CD4-positive, alpha-beta T cell (primary cell): ENCODE measurements at places on chromosomes 1 and 21. TPM values are rescaled to one million over a fixed set of nuclear protein-coding genes. Genes with fewer than 3 reads are reported as not detected.

DNA sequence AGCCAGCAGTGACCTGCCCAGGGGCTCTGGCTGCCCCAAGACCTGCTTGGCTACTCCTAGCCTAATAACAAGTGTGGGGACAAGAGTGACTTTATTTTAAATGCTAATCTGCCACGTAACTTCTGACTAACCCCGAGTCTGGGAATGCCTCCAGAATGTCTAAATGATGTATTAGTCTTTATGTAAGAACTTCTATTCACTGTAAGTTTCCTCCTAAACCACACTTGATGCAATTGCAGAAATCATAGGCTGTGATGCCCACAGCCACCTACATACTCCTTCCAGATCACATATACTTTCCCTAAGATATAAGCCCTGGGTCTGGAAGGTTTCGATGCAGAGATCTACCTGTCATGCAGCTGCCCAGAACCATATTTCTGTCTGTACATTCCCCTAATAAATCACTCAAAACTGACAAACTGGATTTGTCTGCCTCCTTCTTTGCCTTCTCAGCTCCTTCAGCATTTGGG is 5.9 kb upstream of the VPS45 start:
- peaks cover 2% of the 10 kb centered on the region for H3K4me1 ChIP-seq
- DNase-seq = no peak
- no peak overlapping the region for H3K4me3 ChIP-seq
- no peaks in the 10 kb centered on the region for H3K27me3 ChIP-seq

DNA sequence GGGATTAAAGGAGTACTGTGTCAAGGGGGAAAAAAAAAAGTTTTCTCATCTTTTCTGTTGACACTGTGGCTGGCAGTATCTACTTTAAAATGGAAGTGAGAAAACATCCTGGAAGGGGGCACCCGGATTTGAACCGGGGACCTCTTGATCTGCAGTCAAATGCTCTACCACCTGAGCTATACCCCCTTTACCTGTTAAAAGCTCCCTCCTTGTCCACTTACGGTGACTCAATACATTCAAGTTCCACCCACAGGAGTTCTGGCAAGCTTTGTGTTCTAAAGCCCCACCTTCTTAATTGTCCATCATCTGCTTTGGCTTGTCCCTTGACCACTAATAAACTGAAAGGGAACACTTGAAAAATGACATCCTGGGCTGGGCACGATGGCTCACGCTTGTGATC is 68.2 kb downstream of the FNBP1L start:
- DNase-seq = no peak
- no peaks in the 10 kb centered on the region for H3K27me3 ChIP-seq

The C1orf226 gene
- not detected for total RNA-seq

The NUDT4B gene
- total RNA-seq = not detected

DNA sequence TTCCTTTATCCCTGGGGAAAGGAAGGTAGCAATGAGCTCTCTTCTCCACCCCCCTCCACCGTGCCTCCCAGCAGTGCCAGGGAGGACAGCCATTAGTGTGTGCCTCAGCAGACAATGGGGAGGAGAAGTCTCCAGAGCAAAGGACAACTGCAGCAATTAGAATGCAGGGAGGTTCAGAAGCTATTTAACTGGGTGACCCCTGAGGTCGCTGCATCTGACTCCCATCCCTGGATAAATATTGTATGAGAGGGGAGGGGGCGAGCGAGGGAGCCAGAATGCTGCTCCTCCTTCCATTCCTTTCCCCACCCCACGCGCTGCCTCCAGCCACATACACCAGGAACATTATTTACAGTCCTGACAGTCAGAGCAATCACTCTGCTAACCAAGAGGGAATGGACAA is 59.0 kb downstream of the ERI3 start:
- no peaks in the 10 kb centered on the region for H3K4me1 ChIP-seq
- no peak overlapping the region for H3K4me3 ChIP-seq
- no peak overlapping the region for H3K27ac ChIP-seq
- no peak for DNase-seq
- no peaks in the 10 kb centered on the region for H3K27me3 ChIP-seq

DNA sequence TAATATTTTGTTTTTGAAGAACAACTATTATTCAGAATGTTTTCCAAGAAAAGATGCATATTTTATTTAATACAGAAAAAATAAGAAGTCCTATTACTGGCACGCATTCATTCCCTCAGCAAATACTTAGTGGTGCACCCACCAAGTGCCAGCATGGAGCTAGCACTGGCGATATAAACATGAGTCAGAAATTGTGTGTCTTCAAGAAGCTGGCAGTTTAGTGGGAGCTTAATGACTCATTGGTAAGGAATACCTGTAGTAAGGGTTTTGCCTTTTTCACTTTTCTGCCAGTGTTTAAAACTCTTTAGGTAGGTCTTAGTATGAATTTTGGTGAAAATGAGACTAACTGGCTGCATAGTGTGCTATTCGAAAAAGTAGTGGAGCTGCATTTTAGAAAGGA is 6.3 kb downstream of the MAGI3 start:
- H3K36me3 ChIP-seq = no peaks in the 10 kb centered on the region
- DNase-seq = no peak

DNA sequence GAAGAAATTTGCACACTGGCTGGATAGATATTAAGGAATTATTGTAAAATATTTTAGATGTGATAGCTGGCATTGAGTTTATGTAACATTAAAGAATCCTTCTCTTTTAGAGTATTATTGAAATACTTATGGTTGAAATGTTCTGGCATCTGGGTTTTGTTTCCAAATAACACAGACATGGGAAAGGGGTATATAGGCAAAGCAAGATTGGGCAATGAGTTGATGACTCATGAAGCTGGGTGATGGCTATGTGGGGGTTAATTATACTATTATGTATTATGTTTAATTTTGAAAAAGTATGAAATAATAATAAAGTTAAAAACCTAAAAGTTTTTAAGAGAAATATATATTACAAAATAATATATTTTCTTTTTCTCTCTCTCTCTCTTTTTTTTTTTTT is 12.5 kb upstream of the PTPN14 start:
- no peaks in the 10 kb centered on the region for H3K4me1 ChIP-seq
- peaks cover 4% of the 10 kb centered on the region for H3K27me3 ChIP-seq
- no peak for DNase-seq
- H3K27ac ChIP-seq = no peak overlapping the region

The OR2T33 gene
- total RNA-seq = not detected

The GBP7 gene
- total RNA-seq = not detected

DNA sequence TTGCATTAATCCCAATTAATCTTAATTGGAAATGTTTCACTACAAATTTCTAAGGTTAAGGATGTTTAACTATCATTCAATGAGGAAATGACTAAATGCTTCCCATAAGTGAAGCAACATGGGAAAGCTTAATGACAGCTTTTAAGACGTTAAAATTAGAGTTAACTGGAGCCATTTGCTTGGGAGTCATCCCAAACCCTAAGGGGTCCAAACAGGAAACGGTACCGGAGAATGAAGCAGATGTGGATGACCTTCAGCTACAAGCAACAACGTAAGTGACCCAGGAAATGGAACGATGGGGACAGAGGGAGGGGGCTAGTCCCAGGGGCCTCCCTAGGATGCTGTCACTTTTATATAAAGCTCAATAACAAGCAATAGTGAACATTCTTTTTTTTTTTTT is 62.2 kb downstream of the CAPZB start:
- DNase-seq = no peak
- H3K27me3 ChIP-seq = no peaks in the 10 kb centered on the region
- peaks cover 63% of the 10 kb centered on the region for H3K4me1 ChIP-seq
- no peak overlapping the region for H3K27ac ChIP-seq

The PGLYRP4 gene
- total RNA-seq = not detected

DNA sequence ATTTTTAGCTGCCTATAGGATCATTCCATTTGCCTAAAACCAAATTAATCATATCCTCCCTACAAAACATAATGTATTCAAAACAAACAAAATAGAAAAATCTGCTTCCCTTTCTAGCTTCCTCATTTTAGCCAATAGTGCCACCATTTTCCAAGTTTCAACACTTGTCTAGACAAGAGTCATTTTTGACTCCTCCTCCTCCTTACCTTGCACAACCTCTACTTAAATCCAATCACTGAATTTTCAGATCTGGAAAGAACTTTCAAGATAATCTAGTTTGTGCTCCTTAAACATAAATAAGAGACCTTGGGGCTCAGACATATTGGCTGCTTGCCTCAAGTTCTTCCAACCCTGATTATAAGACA is 7.4 kb downstream of the STX6 start:
- DNase-seq = peak; percentile 16
- H3K4me1 ChIP-seq = peaks cover 39% of the 10 kb centered on the region
- H3K36me3 ChIP-seq = peaks cover 2% of the 10 kb centered on the region
- no peak overlapping the region for H3K27ac ChIP-seq

GRCh38 chr21:34704119-34704518 is 35.3 kb downstream of the CLIC6 start:
- DNase-seq = no peak
- H3K4me1 ChIP-seq = peaks cover 18% of the 10 kb centered on the region
- H3K27ac ChIP-seq = no peak overlapping the region
- no peak overlapping the region for H3K4me3 ChIP-seq
- no peaks in the 10 kb centered on the region for H3K27me3 ChIP-seq
- H3K36me3 ChIP-seq = no peaks in the 10 kb centered on the region

DNA sequence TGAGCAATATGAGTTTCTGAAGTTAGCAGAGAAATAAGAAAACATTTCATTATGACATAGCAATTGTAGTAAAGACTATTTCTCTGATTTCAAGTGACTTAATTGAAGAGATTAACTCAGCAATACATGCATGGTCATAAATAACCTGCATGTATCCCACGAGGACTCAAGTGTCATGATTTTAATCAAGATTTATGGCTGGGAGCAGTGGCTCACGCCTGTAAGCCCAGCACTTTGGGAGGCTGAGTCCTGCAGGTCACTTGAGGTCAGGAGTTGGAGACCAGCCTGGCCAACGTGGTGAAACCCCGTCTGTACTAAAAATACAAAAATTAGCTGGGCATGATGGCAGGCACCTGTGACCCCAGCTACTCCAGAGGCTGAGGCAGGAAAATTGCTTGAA is 311.9 kb upstream of the PLD5 start:
- no peak for DNase-seq
- no peaks in the 10 kb centered on the region for H3K4me1 ChIP-seq
- H3K27ac ChIP-seq = no peak overlapping the region
- no peaks in the 10 kb centered on the region for H3K36me3 ChIP-seq

- no peaks in the 10 kb centered on the region for H3K36me3 ChIP-seq
- H3K27ac ChIP-seq = no peak overlapping the region
- no peaks in the 10 kb centered on the region for H3K27me3 ChIP-seq
- no peak for DNase-seq
- H3K4me3 ChIP-seq = no peak overlapping the region
Measured at GRCh38 chr1:183896466-183897048, 91.6 kb downstream of the RGL1 start.

DNA sequence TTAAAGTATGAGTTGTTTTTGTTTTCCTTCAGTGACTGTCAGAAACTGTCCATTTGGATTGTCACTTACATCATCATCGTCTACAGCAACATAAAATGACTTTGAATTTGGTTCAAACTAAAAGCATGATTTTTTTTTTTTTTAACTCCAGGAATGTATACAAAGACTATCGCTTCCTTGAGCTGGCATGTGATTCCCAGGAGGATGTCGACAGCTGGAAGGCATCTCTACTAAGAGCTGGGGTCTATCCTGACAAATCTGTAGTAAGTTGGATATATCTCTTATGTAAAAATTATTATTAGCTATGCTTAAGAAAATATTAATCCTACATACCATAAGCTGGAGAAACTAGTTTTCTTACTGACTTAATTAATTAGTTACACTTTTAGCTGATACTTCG is 111.9 kb upstream of the C1orf105 start:
- no peaks in the 10 kb centered on the region for H3K36me3 ChIP-seq
- no peak for DNase-seq
- no peak overlapping the region for H3K27ac ChIP-seq
- H3K4me1 ChIP-seq = no peaks in the 10 kb centered on the region
- H3K4me3 ChIP-seq = no peak overlapping the region
- H3K27me3 ChIP-seq = no peaks in the 10 kb centered on the region

DNA sequence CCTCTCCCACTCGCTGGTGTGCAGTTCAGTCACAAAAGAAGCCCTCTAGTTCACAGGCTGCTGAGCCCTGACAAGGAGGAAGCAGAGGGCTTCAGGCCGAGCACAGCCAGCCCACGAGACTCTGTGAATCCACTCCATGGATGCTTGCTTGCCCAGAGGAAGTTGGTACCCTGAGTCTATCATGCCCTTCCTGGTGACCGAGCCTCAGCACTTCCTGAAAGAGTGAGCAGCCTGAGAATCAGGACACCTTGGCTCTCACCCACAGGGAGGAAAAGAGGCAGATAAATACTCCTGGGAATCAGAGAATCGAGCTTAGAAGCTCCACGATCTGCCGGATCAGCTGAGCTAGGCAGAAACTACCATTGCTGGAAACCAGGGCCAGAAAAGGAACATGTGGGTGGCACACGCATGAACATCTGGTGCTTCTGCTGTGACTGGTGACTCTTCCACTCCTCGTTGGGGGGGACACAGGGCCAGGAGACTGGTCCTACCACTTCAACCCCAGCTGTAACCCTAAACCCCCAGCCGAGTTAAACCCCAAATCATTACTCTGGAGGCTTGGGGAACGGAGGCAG is 376.3 kb upstream of the CAMK1G start:
- H3K27ac ChIP-seq = no peak overlapping the region
- no peak for DNase-seq
- H3K4me3 ChIP-seq = no peak overlapping the region
- H3K36me3 ChIP-seq = no peaks in the 10 kb centered on the region
- H3K4me1 ChIP-seq = peaks cover 5% of the 10 kb centered on the region

- H3K36me3 ChIP-seq = no peaks in the 10 kb centered on the region
- no peak for DNase-seq
- H3K27me3 ChIP-seq = no peaks in the 10 kb centered on the region
- H3K4me1 ChIP-seq = peaks cover 19% of the 10 kb centered on the region
Measured at GRCh38 chr1:37949524-37950152, 2.8 kb upstream of the INPP5B start.

The FAM72A gene
- total RNA-seq = 0.66 TPM

DNA sequence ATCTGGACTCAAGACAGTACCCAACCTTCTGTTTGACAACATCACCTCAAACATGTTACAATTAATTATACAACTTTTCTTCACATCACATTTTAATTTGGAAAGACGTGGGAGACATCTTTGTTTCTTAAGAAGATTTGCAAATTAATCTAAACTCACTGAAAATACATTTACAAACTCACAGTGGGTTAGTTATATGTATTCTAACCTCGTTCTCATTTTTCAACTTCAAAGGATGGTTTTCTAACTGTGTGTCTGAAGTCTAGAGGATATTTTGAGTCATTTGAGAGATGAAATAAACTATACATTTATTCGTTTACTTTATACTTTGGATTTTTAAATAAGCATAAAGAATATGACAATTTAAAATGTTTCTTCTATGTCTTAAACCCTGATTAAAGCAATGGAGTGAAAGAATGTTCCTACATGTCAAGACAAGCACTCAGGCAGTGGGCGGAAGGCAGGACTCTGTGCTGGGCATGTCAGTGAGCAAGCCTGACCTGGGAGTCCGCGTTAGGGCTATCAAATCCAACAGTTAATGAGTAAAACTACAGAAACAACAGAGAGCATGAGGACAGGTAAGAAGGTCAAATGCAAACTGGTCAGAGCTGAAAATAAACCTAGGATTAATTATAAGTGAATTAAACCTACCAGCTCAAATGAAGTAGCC is 76.5 kb upstream of the CTTNBP2NL start:
- H3K27ac ChIP-seq = no peak overlapping the region
- H3K4me1 ChIP-seq = no peaks in the 10 kb centered on the region
- H3K36me3 ChIP-seq = no peaks in the 10 kb centered on the region
- DNase-seq = no peak
- no peaks in the 10 kb centered on the region for H3K27me3 ChIP-seq
